NCI-H1930 (cell line): ENCODE measurements at places on chromosomes 16 and 17.

DNA sequence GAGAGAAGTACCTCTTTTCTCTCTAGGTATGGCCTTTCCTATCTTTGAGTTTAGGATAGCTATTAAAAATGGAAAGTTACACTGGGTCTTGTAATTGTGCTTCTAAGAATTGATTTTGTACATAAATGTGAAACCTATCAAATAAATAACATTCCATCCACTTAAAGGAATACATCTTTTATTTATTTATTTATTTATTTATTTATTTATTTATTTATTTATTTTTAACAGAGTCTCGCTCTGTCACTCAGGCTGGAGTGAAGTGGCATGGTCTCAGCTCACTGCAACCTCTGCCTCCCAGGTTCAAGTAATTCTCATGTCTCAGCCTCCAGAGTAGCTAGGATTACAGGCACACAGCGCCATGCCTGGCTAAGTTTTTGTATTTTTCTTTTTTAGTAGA, 1114.0 kb upstream of the EEF2KMT start:
- no peak for DNase-seq

- DNase-seq: no peak
These were observed 40.5 kb downstream of the C16orf82 start for GRCh38 chr16:27107185-27107592.

DNA sequence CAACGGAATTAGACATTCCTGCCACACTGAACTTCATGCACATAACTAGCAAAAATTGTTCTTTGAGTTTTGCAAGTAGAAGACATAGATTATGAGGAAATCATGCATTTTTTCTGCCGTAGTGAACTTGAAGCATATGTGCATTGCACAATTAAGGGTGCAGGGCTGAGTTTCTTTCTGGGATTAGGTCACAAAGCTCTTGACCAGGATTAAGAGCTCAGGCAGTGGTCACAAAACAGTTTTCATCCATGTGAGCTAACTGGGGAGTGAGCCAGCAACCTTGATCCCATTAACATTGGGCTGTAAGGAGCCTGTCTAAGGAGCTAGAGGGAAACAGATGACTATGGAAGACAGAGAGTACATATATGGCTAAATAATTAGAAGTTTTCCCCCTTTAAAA, 143.7 kb downstream of the PMP22 start:
- DNase-seq: no peak

- no peak for DNase-seq
These were observed 151.9 kb downstream of the IRX5 start for GRCh38 chr16:55082591-55082976.

- no peak for DNase-seq
These were observed 41.9 kb upstream of the WSCD1 start for GRCh38 chr17:6028294-6028693.

DNA sequence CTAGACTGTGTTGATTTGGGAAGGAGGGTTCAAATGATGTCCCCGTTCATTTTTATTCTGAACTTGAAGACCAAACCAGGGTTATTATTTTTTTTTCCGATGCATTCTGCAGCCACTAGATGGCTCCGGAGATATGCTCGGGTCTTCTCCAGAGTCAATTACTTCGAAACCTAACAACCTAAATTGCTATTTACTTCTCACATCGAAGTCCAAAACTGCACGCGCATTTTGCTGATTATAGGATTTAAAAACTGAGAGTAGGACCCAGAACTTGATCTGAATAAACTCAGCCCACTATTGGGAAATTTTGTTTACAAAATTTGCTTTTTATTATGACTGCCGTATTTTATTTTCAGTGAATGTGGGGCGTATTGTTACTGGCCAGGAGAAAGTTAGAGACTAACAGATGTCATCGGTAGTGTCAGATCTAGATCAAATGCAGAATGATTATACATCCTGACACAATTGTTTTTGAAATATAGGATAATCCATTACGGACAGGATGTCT, 263.8 kb downstream of the HS3ST3A1 start:
- DNase-seq: no peak

DNA sequence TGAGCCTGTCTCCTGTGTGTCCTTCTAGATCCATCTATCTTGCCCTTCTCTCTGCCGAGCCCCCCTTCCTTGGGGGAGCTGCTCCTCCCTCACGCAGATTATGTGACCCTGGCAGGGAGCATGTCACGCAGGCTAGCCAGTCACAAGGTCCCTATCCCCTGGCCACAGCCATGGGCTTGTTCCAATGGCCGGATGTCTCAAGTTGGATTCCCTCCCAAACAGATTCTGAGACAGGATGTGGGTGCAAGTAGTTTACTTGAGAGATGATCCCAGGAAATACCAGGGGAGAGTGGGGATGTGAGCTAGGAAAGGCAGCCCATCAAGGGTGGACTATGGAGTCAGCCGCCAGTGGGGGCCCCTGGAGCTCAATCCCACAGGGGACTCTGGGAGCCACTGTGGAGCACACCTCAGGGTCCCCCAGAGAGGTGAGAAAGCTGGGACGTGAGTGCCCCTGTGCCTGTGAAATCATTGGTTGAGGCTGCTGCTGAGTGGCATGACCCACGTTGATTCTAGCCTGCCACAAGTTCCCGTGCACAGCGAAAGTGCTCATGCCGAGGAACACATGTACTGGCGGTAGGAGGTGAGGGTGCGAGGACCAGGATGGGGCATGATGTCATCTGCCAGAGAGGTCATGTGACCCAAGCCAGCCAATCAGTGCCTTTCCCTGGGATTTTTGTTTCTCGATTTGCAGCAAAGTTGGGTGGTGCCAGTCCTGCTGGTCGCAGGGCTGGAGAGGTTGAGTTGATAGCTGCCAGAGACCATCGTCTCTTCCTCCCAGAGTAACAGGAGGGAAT, 6.4 kb upstream of the CRISPLD2 start:
- no peak for DNase-seq

GRCh38 chr17:73267648-73268537, 6.2 kb upstream of the CPSF4L start:
- DNase-seq: no peak

DNA sequence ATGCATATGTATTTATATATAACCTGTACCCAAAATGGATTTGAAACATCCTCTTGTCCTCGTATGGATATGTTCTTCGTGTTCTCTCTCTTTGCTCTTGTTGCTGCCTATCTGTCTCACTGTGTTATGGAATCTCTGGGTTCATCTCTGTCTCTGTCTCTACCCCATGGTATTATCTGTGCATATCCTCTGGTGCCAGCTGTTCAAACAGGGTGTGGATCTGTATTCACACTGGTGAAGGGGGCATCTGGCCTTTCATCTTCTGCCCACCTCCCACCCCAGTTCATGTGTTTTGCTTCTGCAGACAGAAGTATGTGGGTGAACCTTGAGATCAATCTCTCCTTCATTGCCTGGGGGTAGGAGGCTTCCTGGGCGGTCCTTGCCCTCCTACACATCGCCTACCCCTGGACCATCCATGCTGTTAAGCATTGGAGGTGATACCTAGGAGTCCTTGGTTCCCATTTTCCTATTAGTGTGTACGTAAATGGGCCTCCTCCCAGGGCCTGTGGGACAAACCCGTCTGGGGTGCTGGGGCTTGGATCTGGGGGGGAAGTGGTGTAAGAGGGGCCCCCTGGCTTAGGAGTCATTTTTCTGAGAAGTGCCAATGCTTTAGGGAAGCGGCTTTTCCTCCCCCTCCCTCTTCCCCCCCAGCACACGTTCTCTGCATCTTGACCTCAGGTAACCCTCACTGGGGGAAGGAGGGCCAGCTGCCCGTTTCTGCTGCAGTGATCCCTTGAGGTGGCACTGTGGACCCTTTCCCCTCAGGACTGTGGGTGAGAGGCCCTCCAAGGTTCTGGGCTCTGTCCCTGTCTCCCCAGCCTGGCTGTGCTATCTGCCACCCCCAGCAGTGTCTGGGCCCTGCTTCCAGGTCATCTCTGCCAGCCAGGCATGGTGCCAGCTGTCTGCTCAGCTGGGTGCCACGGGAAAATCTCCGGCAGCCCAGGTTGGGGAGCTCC, 21.1 kb downstream of the RARA start:
- DNase-seq: no peak

DNA sequence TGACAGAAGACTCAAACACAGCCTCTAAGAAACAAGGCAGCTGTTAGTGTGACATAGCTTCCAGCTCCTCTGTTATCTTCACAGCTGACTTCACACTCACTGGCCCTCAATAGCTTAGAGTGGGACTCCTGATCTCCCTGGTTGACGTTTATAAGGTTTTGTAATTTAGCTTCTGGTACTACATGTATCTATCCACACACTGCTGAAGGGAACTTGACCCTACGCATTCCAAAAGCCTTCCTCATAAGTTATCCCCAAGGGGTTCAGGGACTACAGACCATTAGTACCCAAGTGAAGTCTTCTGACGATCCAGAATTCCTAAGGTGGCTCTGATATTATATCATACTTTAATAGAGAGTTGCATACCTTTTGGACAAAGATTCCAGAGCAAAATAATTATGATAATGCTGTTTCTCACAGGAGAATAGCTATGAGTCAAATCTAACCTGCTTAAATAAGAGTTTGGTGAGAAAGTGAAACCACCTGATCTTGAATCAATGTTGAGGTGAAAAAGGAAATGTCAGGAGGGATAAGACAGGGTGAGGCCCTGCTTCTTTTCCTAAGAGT, 14.5 kb downstream of the ACACA start:
- DNase-seq: no peak

- DNase-seq: no peak
These were observed 25.1 kb upstream of the SUPT4H1 start for GRCh38 chr17:58377093-58377601.

DNA sequence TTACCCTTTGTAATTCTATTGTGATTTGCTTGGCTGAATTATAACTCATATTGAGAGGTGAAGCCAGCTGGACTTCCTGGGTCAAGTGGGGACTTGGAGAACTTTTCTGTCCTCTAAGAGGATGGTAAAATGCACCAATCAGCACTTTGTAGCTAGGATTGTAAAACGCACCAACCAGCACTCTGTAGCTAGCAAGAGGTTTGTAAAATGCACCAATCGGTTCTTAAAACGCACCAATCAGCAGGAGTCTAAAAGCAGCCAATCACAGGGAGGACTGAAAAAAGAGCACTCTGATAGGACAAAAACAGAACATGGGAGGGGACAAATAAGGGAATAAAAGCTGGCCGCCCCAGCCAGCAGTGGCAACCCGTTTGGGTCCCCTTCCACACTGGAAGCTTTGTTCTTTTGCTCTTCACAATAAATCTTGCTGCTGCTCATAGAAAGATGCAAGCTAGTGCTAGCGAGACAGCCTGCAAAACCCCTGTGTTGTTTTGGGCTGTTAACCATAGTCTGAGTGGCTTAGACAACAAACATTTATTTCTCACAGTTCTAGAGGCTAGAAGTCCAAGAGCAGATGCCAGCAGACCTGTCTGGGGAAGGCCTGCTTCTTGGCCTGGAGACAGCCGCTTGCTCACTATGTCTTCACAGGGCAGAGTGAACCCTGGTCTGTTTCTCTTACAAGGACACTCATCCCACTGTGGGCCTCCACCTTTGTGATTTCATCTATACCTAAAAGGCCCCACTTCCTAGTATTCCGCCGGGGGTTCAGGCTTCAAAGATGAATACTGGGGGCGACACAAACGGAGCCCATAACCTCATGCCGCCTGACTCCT, 39.0 kb upstream of the CRISPLD2 start:
- no peak for DNase-seq

DNA sequence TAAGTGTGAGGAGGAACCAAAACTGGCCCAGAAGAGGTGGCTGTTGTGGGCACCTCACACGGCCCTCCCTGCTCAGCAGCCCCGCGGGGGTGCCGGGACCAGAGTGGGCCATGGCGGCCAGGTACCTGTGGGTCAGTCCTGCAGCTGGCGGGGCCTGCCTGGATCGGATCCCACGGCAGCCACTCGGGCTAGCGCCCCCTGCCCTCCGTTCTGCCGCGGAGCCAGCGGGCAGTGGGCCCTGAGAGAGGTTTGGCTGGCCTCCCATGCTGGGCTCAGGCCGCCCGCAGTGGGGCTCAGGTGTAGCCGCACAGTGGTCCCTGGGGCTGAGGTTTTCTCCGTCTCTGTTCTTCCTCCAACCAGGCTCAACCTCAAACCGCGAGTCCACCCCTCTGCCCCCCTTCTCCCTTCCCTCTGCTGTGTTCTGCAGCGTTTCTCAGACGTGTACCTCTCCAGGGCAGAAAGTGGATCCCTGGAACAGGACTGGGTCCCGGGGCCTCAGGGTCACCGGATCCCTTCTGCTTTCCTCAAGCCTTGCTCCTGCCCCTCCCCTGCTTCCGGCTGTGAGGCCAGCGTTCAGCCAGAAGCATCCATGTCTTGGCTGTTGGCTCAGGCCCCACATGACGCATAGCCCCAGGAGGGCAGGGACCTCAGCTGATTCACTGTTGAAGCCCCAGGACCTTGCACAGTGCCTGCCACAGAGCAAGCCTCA, 28.6 kb upstream of the ITGA3 start:
- peak; percentile 43 for DNase-seq

- peak; percentile 10 for DNase-seq
These were observed 21.5 kb upstream of the PECAM1 start for GRCh38 chr17:64411999-64412771.

DNA sequence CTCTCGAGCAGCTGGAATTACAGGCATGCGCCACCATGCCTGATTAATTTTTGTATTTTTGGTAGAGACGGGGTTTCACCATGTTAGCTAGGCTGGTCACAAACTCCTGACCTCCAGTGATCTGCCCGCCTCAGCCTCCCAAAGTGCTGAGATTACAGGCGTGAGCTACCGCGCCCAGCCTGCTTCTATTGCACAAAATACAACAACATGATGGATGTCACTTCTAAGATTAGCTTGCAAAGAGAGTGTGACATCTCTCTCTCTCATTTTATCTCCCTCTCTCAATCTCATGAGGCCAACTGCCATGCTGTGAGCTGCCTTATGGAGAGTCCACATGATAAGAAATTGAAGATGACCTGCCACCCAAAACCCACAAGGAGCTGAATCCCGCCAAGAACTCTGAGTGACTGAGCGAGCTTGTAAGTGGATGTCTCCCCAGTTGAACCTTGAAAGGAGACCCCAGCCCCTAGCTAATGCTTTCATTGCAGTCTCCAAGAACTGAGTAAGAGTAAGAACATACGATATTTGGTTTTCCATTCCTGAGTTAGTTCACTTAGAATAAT, 458.5 kb downstream of the RBFOX1 start:
- no peak for DNase-seq

DNA sequence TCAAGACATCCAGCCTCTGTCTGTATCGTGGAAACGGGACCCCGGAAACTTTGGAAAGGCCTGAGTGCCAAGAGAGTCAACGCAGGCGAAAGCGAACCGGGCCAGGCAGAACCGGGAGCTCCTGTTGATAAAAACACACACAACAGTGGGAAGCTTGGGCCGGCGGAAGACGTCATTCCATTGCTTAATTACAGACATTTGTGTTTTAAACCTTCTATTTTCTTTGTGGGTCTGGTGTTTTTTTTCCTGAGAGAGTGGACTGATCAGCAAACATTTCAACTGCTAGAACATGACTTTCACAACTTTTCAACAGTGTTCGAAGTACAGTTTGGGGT, 878 bp upstream of the RNF157 start:
- DNase-seq: no peak

GRCh38 chr16:65392806-65393565, 271.1 kb upstream of the CDH11 start:
- DNase-seq: no peak

- DNase-seq: no peak
These were observed 20.0 kb upstream of the ITGA2B start for GRCh38 chr17:44409309-44410028.

GRCh38 chr17:5508810-5509209, 22.4 kb downstream of the MIS12 start:
- peak; percentile 80 for DNase-seq

GRCh38 chr16:80557037-80557436, 16.2 kb downstream of the DYNLRB2 start:
- DNase-seq: no peak

GRCh38 chr17:49875685-49876084, 27.8 kb upstream of the TAC4 start:
- DNase-seq: no peak

- no peak for DNase-seq
These were observed 69.3 kb downstream of the PLCG2 start for GRCh38 chr16:81848306-81848853.
